ENCODE measurements at places on chromosomes 6 and 20.

- DNase-seq: no peak
Measured at GRCh38 chr20:47781632-47782031, 3.6 kb downstream of the SULF2 start.

- DNase-seq: no peak
Measured at GRCh38 chr6:143504369-143504768, 7.2 kb downstream of the FUCA2 start.

DNA sequence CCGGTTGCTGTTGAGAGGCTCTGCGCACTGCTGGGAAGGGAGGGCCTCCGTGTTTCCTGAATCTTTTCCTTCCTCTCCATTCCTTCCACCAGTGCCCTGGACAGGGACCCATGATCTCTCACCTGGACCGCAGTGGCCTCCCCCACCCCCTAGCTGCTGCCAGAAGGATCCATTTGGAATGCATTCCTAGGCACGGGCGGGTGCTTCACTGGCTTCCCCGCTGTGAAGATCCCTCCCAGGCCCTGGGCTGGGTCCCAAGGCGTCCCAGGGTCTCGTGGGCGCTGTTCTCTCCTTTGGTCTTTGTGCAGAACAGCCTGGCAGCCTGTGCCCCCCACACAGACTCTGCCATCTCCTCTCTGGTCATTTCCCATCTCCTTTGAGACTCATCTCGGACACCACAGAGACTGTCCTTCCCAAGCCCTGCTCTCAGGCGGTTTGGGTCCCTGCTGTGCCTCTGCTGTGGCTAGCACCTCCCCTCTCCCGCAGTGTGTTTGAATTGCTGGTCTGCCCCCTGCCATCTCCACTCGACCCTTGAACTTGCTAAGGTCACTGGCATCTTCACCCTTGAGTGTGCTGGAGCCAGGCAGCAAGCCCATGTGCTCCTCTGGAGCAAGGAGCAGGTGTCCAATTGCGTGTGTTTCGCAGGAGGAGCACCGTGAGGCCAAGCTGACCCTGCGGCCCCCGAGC lies 59.0 kb downstream of the TCP11 start:
- DNase-seq: peak; percentile 11

DNA sequence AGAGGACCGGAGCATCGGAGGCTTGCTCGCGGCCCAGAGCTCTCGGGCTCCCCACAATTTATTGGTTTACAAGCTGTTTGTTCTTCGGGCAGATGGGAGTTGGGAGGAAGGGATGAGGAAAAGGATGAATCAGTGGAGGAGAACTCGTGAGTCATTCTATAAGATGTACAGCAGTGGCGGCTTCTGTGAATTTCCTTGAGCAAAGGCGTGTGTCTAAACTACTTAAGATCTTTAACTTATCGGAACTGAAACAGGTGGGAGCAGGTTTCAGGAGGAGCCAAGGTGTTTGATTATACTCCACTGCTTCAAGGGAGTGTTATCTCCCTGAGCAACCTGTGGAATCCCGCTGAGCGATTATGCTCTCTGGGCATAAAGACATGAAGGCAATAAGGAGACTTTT lies 50.5 kb upstream of the IBTK start:
- DNase-seq: no peak

Data from naive thymus-derived CD8-positive, alpha-beta T cell (primary cell).